Activated CD8-positive, alpha-beta memory T cell treated with anti-CD3 and anti-CD28 coated beads, Interleukin-2, amount 10 ng/mL, durations not matched to agents 7 days and 5 days (primary cell): ENCODE measurements at places on chromosomes 1 and 21. TPM values are rescaled to one million over a fixed set of nuclear protein-coding genes. Genes with fewer than 3 reads are reported as not detected.
A peak's percentile ranks its signal among the peaks of the same experiment; 100 is the strongest.

DNA sequence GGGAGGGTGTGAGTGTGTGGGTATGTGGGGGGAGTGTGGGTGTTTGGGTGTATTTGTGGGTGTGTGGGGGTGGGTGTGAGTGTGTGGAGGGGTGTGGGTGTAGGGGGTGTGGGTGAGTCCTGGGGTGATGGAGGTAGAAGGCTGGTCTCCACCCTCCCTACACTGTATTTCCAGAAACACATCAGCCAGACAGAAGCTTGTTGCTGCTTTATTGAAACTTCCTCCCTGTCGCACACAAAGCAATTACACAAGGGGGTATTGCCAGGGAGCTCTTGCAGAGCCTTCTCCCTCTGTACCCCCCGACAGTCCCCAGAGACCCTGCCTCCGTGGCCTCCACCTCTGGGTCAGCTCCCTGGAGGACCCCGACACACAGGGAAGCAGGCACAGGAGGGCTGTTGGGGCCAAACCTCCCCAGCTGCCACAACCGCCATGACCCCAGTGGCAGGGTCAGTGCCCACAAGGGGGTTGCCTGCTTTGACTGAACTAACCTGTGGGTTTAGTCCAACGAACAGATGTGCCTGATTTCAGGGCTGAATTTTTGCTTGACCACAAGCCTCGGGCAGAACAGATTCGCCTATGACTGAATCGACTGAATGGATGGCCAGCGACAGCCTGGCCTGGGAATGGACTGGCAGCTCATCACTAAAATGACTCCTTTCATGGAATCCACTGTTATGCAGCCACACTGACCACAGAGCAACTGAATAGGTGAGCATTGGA, 9.1 kb upstream of the MATN1 start:
- no peak for DNase-seq
- no peak overlapping the region for H3K4me3 ChIP-seq
- H3K4me1 ChIP-seq: peaks cover 19% of the 10 kb centered on the region
- no peaks in the 10 kb centered on the region for H3K27me3 ChIP-seq
- peak overlapping the region; percentile 26 for H3K27ac ChIP-seq

DNA sequence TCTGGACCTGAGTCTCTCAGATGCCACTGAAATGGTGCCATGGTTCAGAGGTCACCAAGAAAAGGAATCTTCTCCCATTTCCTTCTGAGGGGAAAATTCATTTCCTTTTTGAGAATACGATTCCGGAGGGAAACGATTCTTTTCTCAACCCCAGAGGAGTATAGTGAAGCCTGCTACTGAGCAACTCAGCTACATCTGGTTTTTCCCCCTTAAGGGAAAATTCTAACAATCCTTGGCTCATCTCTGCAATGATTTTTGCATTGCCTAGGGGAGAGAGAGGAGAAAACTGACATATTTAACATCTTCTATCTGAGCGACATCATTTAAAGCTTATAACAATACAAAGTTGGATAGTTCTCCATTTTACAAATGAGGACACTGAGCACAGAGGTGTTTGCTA, 22.4 kb upstream of the KANK4 start:
- H3K4me1 ChIP-seq: no peaks in the 10 kb centered on the region
- H3K27ac ChIP-seq: no peak overlapping the region
- H3K27me3 ChIP-seq: no peaks in the 10 kb centered on the region
- no peaks in the 10 kb centered on the region for H3K36me3 ChIP-seq
- H3K4me3 ChIP-seq: no peak overlapping the region

DNA sequence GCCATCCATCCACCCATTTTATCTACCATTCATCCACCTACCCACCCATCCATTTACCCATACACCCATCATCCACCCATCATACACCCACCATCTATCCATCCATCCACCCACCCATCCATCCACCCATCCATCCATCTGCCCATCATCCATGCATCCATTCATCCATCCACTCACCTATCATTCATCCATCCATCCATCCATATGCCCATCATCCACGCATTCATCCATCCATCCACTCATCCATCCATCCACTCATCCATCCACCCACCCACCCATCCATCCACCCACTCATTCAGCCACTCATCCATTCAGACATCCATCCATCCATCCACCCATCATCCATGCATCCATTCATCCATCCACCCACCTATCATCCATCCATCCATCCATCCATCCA, 31.9 kb upstream of the UTS2 start:
- H3K27me3 ChIP-seq: peaks cover 27% of the 10 kb centered on the region
- no peaks in the 10 kb centered on the region for H3K36me3 ChIP-seq
- H3K27ac ChIP-seq: no peak overlapping the region
- no peak overlapping the region for H3K4me3 ChIP-seq

PDC gene
- not detected for total RNA-seq

DNA sequence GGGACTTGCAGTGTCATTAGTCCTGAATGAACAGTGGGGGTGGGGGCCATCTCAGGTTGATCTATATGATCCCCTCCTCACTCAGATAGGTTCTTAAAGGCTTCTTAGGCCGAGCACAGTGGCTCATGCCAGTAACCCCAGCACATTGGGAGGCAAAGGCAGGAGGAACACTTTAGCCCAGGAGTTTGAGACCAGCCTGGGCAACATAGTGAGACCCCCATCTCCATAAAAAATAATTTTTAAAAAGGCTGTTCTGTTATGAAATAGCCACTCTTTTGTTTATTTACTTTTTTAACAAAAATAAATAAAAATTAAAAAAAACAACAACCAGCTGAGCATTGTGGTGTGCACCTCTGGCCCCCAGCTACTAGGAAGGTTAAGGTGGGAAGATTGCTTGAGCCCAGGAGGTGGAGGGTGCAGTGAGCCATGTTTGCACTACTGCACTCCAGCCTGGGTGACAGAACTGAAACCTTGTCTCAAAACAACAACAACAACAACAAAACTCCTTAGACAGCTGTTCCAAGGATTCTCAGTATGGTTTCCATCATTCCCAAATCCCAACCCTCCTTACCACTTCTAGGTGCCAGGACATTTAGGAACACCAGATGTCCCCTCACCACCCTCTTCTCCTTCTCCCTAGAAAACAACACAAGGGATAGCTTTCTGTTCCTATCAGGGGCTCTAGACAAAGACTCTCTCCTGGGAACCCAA, 2.0 kb upstream of the TRAPPC3 start:
- no peak for DNase-seq
- H3K4me3 ChIP-seq: peak overlapping the region; percentile 93
- H3K27me3 ChIP-seq: no peaks in the 10 kb centered on the region
- H3K27ac ChIP-seq: peak overlapping the region; percentile 89
- H3K4me1 ChIP-seq: peaks cover 69% of the 10 kb centered on the region

DNA sequence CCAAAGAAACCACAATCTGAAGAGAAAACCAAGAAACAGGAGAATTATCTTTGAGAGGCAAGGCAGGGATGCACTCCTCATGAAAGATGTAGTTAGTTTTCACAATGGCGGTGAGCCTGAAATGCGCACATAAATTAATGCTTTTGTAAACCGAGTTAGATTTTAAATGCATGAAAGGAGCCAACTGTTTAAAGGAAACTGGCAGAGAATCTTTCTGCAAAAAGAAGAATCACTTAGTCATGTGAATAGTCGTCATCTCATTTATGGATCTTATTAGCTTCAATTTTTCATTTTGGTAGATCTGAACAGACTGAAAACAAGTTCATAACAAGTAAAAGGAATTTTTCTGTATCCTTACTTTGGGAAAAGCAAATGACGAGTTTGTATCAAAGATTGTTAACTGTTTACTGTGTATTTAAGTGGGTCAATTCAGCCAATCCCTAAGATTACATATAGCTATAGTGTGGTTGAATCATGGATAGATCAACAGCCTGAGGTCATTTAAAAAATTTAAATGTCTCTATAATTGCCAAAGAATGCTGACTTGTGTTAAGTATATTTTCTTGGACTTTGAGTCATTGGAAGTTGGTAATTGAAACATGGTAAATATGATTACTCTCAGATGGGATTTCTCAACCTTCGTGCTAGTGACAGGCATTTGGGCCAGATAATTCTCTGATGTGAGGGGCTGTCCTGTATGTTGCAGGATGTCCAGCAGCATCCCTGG, 226.6 kb upstream of the KAZN start:
- no peak overlapping the region for H3K27ac ChIP-seq
- H3K36me3 ChIP-seq: no peaks in the 10 kb centered on the region
- no peaks in the 10 kb centered on the region for H3K27me3 ChIP-seq

- peaks cover 9% of the 10 kb centered on the region for H3K27me3 ChIP-seq
- DNase-seq: no peak
- H3K27ac ChIP-seq: no peak overlapping the region
- H3K36me3 ChIP-seq: no peaks in the 10 kb centered on the region
- H3K4me3 ChIP-seq: no peak overlapping the region
Measured at GRCh38 chr1:39922251-39922688, 20.6 kb upstream of the MYCL start.

GRCh38 chr1:210321131-210321530, 7.6 kb upstream of the HHAT start:
- H3K36me3 ChIP-seq: peaks cover 1% of the 10 kb centered on the region
- H3K4me1 ChIP-seq: no peaks in the 10 kb centered on the region
- H3K27me3 ChIP-seq: peaks cover 29% of the 10 kb centered on the region
- DNase-seq: no peak
- H3K27ac ChIP-seq: no peak overlapping the region
- no peak overlapping the region for H3K4me3 ChIP-seq

- H3K27ac ChIP-seq: no peak overlapping the region
- H3K36me3 ChIP-seq: no peaks in the 10 kb centered on the region
- peaks cover 2% of the 10 kb centered on the region for H3K4me1 ChIP-seq
Measured at GRCh38 chr1:115922801-115923200, 53.5 kb upstream of the SLC22A15 start.

GRCh38 chr1:3679098-3679555, 26.8 kb downstream of the TP73 start:
- no peak overlapping the region for H3K27ac ChIP-seq
- peaks cover 18% of the 10 kb centered on the region for H3K4me1 ChIP-seq
- peaks cover 10% of the 10 kb centered on the region for H3K27me3 ChIP-seq

- no peak overlapping the region for H3K27ac ChIP-seq
- peak overlapping the region; percentile 10 for H3K4me3 ChIP-seq
- no peak for DNase-seq
- H3K36me3 ChIP-seq: no peaks in the 10 kb centered on the region
Measured at GRCh38 chr1:27527890-27528817, 38.2 kb upstream of the WASF2 start.

DNA sequence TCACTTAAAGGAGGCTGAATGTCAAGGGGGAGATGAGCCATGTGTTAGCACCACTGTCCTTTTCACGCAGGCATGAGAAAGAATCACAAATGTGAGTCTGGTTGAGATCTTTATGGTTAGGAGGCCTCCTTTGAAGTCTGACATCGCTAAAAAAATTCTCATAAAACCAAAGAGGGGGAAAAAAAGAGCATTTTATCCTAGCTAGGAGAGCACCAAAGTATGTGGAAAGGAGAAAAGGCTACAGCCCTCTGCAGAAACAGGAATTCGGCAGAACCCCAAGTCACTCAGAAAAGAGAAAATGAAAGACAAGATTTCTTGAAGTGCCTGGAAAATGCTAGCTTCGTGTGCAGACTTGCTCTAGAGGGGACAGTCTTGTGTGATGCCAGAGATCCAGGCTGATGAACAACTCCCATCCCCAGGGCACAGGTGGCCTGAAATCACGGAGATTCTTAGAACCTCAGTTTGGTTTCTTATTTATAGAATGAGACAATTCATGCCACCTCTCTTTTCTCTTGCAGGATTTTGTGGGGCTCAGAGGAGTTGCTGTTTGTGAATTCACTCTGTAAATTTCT, 61.5 kb downstream of the RUNX1 start:
- H3K27me3 ChIP-seq: no peaks in the 10 kb centered on the region
- H3K36me3 ChIP-seq: peaks cover 5% of the 10 kb centered on the region
- H3K27ac ChIP-seq: peak overlapping the region; percentile 87

- peak overlapping the region; percentile 78 for H3K27ac ChIP-seq
- peaks cover 52% of the 10 kb centered on the region for H3K36me3 ChIP-seq
- no peaks in the 10 kb centered on the region for H3K27me3 ChIP-seq
Measured at GRCh38 chr1:167489571-167490340, 28.6 kb downstream of the CD247 start.

NKAIN1 gene
- 0.26 TPM for total RNA-seq

SPATA17 gene
- total RNA-seq: not detected

CELA2A gene
- not detected for total RNA-seq

ANKRD65 gene
- not detected for total RNA-seq

DNA sequence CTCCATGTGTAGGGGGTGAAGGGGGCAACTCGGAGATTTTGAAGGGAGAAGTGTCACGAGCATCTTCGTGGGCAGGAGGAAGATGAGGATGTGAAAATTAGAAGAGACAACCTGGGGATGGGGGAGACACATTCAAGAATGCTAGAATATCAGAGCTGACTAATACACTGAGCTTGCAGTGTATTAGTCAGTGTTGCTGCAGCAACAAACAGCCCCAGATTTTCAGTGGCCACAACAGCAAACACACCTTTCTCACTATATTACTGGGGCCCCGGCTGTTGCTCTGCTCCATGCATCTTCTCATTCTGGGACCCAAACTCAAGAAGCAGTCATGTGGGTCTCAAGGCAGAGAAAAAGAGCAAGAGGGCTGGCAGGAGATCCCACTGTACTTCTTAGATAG, 74.8 kb upstream of the SIM2 start:
- H3K27ac ChIP-seq: no peak overlapping the region
- DNase-seq: no peak
- H3K36me3 ChIP-seq: no peaks in the 10 kb centered on the region
- no peaks in the 10 kb centered on the region for H3K4me1 ChIP-seq

- H3K36me3 ChIP-seq: no peaks in the 10 kb centered on the region
- no peaks in the 10 kb centered on the region for H3K27me3 ChIP-seq
- no peak overlapping the region for H3K4me3 ChIP-seq
- H3K27ac ChIP-seq: no peak overlapping the region
- H3K4me1 ChIP-seq: no peaks in the 10 kb centered on the region
Measured at GRCh38 chr1:171055966-171056643, 34.6 kb upstream of the FMO3 start.

CPTP gene
- 17.6 TPM for total RNA-seq

FAM163A gene
- total RNA-seq: not detected

C1orf210 gene
- not detected for total RNA-seq
